ENCODE measurements at places on chromosomes 3 and 15.

GRCh38 chr15:35603301-35603700 is 57.3 kb upstream of the DPH6 start:
- DNase-seq = no peak

- no peak for DNase-seq
These were observed 944.3 kb downstream of the NTRK3 start for GRCh38 chr15:87312221-87312620.

DNA sequence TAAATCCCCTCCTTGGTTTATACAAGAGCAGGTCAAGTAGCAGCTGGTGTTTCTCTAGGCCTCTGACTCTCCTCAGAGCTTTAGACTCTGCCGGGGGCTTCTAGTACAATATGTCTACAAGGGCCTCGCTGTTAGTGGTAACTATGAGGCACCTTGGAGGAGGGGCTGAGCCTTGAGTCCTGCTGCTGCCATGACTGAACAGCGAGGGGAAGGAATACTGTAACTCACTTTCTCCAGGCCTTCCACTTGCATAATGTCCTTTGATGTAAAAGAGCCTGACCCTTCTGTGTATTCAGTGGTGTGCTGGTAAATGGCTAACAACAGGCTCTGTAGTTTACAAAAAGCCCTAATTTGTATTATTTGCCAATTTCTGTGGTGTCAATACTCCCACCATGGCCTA is 27.8 kb downstream of the DRD3 start:
- no peak for DNase-seq

DNA sequence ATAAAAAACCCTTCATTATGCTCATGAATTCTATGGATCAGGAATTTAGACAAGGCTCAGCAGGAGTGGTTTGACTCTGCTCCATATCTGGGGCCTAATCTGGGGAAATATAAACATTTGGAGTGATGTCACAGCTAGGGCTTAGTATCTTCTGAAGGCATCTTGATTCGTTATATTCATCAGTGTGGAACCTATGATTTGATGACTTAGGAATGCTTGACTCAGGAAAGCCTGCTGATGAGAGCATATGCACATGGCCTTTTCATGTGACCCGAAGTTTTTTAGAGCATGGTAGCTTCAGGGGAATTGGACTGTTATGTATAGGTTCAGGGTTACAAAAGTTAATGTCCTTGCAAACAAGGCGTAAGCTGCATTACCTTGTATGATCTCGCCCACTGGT is 184.9 kb upstream of the LRRC3B start:
- DNase-seq = no peak

- DNase-seq = peak; percentile 59
These were observed 39.6 kb downstream of the TGM4 start for GRCh38 chr3:44913868-44914468.

GRCh38 chr15:22880981-22881738 is 42.7 kb downstream of the NIPA2 start:
- DNase-seq = no peak

DNA sequence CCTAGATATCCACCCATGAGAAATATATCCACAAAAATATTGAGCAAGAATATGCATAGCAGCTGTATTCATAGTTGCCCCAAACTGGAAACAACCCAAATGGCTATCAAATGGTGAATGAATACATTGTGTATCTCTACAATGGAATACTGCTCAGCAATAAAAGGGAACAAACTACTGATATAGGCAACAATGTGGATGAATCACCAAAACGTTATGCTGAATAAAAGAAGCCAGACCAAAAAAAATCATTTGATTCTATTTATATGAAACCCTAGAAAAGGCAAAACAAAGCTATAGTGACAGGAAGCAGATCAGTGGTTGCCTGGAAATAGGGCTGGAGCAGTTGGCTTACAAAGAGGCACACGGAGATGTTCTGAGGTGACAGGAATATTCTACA is 15.5 kb upstream of the CMTM7 start:
- DNase-seq = no peak

- DNase-seq = no peak
These were observed 17.5 kb upstream of the IGSF10 start for GRCh38 chr3:151478335-151478697.

GRCh38 chr3:169813757-169814517 is 1.2 kb upstream of the LRRC34 start:
- peak; percentile 79 for DNase-seq

- no peak for DNase-seq
These were observed 64.5 kb downstream of the NEDD4 start for GRCh38 chr15:55928955-55929354.

DNA sequence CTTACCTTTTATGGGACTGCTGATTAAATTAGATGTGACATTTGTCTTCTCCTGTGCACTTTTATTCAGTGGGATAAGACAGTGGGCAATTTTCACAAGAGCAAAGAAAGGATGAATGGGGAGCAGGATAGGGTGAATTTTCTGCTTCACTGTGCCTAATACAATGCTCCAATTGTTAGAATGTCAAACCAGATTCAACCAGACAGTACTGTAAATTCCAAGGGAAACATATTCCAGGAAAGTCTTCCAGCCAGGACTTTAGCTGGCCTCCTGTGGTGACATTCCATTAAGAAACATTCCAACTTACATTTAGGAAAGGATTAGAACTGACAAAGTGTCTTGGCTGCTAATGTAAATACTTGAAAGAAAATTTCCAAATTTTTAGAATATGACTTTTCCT is 100.1 kb upstream of the PROK2 start:
- no peak for DNase-seq

GRCh38 chr15:41557673-41558399 is 1.2 kb upstream of the TYRO3 start:
- peak; percentile 70 for DNase-seq

- no peak for DNase-seq
These were observed 82.8 kb upstream of the MEX3B start for GRCh38 chr15:82128401-82129148.

DNA sequence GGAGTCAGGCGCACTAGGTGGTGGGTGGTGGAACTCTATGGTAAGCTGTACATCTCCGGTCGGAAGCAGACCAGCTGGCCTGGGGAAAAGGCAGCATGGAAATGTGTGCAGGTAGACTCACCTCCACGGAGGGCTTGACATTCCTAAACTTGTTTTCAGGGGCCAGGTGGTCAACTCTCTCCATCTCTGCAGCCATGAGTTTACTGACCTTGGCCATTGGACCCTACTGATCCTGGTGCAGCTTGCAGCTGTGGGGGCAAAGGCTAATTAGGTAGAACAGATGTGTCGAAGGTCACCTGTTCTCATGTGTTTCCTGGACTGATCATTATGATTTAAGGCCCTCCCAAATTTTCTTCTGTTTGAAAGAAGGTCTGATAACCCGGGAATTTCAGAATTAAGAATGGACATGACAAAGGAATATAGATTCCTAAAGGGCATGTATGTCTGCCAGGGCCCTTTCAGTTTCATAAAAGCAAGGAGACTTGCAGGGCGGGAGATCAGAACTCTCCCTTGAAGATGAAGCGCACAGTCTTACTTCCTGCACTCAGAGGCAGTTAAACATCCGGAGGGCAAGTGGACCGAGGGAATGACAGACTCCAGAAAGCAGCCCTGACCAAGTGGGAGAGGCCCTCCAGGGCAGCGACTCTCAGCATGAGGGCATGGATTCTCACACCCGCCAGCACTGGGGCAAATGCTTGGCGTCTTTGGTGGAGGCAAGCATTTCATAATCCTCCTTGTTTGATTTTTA is 56.1 kb upstream of the CMTM7 start:
- no peak for DNase-seq

DNA sequence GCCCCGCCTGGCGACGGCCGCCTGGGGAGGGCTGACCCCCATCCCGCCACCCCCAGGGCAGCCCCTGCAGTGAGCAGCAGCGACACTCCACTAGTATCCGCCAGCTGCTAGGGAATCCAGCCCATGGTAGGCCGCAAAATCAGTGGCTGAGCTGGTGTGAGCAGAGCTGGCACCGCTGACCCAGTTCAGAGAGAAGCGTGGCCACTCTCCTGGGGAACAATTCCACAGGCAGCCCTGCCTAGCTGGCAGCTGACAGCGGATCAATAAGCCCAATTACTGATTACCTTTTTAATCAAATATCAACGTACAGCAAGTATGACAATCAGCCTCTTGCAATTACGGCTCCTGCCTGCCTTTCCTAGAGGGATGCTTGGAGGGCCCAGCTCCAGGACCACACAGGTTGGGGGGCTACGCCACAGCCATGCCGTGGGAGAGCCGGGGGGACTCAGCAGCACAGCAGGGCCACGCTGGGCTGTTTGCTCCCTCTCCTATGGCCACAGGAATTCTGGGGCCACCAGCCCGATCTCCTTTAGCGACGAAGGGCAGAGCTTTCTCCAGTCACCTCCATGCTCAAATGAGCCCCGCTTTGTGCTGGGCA is 13.9 kb downstream of the DNAJB8 start:
- DNase-seq = no peak

GRCh38 chr15:46312133-46312740 is 677.4 kb downstream of the SQOR start:
- peak; percentile 24 for DNase-seq

GRCh38 chr15:39461536-39462130 is 119.2 kb upstream of the THBS1 start:
- DNase-seq = no peak

- DNase-seq = no peak
These were observed 119.2 kb downstream of the GHSR start for GRCh38 chr3:172329070-172329469.

- DNase-seq = no peak
These were observed 98.2 kb upstream of the AGTR1 start for GRCh38 chr3:148599481-148599880.

DNA sequence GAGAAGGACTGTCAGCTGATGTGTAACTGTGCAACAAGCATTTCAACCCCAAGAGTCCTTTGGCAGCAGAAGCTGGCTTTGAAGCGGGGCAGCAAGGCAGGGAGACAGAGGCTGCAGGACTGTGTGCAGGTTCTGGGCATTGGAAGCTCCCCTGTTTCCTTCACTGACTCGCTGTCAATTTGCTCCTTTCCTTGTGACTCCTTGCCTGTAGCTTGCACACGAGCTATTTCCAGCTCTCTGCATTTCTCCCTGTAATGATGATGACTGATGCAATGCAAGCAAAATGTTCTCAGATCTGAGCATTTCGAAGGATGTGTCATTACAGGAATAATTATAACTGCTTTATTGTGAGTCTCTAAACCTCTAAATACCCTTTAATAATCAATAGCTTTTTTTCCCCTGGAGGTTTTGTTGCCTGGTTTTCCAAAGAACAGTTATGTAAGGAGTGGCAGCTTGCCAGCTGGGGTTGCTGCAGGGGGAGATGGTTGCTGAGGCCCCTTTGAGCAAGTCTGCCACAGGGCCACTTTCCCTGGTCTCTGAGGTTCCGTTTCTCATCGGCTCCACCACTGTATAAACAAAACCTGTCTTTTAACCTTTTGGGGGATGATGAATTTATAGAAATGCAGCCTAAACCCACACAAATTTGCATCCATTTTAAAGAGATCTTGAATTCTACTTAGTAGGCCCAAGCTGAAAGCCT is 2.8 kb downstream of the APOD start:
- no peak for DNase-seq

- no peak for DNase-seq
These were observed 29.1 kb upstream of the SRGAP3 start for GRCh38 chr3:9278498-9278897.

- no peak for DNase-seq
These were observed 27.8 kb downstream of the ALPK3 start for GRCh38 chr15:84844964-84845363.

GRCh38 chr3:126732281-126733060 is 28.4 kb downstream of the CHCHD6 start:
- DNase-seq = no peak

- no peak for DNase-seq
These were observed 5.6 kb downstream of the SLC25A38 start for GRCh38 chr3:39388741-39389248.

GRCh38 chr15:33243393-33243792 is 48.9 kb upstream of the FMN1 start:
- no peak for DNase-seq
